ENCODE measurements at places on chromosomes 12 and 14.

GRCh38 chr12:78181544-78182162, 351.0 kb downstream of the NAV3 start:
- H3K27ac ChIP-seq = no peak overlapping the region
- no peaks in the 10 kb centered on the region for H3K36me3 ChIP-seq

DNA sequence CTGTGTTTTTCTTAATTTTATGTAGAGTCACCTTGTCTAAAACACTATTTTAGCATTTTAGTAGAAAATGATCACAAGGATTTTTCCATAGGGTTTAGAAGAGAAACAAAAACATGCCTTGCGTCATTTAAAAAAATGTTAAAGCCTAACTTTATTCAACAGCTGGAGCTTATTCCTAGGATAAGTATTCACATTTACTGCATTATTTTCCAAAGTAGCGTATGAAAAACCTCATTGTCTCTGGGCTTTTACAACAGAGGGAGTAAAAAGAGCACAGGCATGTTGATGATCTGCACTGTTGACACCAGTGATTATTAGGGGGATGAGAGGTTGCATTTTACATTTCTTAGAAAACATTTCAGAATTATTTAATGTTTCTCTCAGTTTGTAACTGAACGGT, 66.1 kb downstream of the FRMD6 start:
- no peaks in the 10 kb centered on the region for H3K27me3 ChIP-seq
- no peak for DNase-seq
- H3K36me3 ChIP-seq = peaks cover 74% of the 10 kb centered on the region
- no peak overlapping the region for H3K27ac ChIP-seq

GRCh38 chr12:121905746-121906145, 12.6 kb upstream of the CFAP251 start:
- no peak overlapping the region for H3K4me3 ChIP-seq
- no peak overlapping the region for H3K27ac ChIP-seq
- H3K36me3 ChIP-seq = peaks cover 95% of the 10 kb centered on the region
- DNase-seq = no peak
- no peaks in the 10 kb centered on the region for H3K4me1 ChIP-seq

DNA sequence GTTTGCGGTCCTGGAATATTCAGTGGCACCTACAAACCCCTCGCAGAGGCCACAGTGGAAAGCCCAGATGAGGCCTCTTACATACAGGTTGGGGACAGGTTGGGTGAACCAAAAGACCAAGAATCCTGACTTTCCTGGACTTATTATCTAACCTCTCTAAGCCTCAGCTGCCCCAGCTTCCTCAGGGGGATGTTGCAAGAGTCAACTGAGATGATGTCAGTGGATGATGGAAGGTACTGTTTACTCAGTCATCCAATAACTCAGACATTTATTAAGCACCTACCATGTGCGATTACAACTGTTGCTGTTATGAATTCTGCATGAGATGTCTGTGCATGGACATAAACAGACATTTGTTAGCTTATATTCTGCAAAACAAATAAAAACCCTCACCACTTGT, 72.8 kb downstream of the RFX4 start:
- no peaks in the 10 kb centered on the region for H3K4me1 ChIP-seq
- peaks cover 35% of the 10 kb centered on the region for H3K27me3 ChIP-seq
- no peaks in the 10 kb centered on the region for H3K36me3 ChIP-seq
- no peak overlapping the region for H3K27ac ChIP-seq
- no peak overlapping the region for H3K4me3 ChIP-seq

- no peaks in the 10 kb centered on the region for H3K36me3 ChIP-seq
- no peak overlapping the region for H3K27ac ChIP-seq
- H3K4me3 ChIP-seq = no peak overlapping the region
- no peak for DNase-seq
Measured at GRCh38 chr12:46020768-46021167, 30.4 kb upstream of the SCAF11 start.
